Caco-2 (cell line): ENCODE measurements at places on chromosomes 2 and 18. TPM values are rescaled to one million over a fixed set of nuclear protein-coding genes. Genes with fewer than 3 reads are reported as not detected.

ALKAL2 gene
- not detected in 2 replicates for total RNA-seq

ELOA2 gene
- total RNA-seq: not detected in 2 replicates

KIF5C gene
- total RNA-seq: 1.1 and 1.5 TPM in 2 replicates

KATNAL2 gene
- total RNA-seq: not detected in 2 replicates

PTPRN gene
- total RNA-seq: not detected in 2 replicates

PMAIP1 gene
- total RNA-seq: 2.3 and 2.4 TPM in 2 replicates

ASB18 gene
- not detected in 2 replicates for total RNA-seq

SCN3A gene
- total RNA-seq: not detected in 2 replicates

CAVIN2 gene
- total RNA-seq: not detected in 2 replicates

STAT4 gene
- total RNA-seq: 0.19 and 0.48 TPM in 2 replicates

ERICH2 gene
- 3.1 and 3.3 TPM in 2 replicates for total RNA-seq

SATB2 gene
- total RNA-seq: 1.1 and 1.2 TPM in 2 replicates

MYO5B gene
- 28.3 and 28.6 TPM in 2 replicates for total RNA-seq

GRCh38 chr2:241563031-241563507 lies 4.5 kb downstream of the BOK start:
- DNase-seq: no peak

GRCh38 chr2:208674919-208675318 lies 268.3 kb downstream of the PTH2R start:
- no peak for DNase-seq

GRCh38 chr2:5546181-5546580 lies 146.0 kb upstream of the SOX11 start:
- no peak for DNase-seq

- DNase-seq: no peak
These were observed 182.3 kb downstream of the FAM210A start for GRCh38 chr18:13543811-13544732.

GRCh38 chr2:177399376-177399775 lies 6.8 kb downstream of the AGPS start:
- no peak for DNase-seq

GRCh38 chr18:28108254-28108653 lies 68.7 kb downstream of the CDH2 start:
- no peak for DNase-seq

DNA sequence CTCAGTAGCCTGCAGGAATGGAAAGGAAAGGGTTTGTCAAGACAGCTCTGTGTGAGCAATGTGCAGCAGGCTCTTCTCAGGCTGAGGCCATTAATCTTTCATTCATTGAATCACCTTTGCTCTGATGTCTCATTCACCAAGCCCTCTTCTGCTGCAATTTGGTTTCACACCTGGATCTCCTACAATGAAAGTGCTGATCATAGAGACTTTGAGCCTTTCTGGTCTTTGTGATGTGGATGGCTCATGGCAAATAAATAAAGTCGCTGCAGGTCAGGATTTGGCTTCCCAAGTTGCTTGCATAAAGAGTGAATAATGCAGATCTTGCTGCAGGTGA lies 95.8 kb upstream of the SPRED2 start:
- DNase-seq: no peak

- no peak for DNase-seq
These were observed 86.9 kb downstream of the RDH14 start for GRCh38 chr2:18473241-18474181.

DNA sequence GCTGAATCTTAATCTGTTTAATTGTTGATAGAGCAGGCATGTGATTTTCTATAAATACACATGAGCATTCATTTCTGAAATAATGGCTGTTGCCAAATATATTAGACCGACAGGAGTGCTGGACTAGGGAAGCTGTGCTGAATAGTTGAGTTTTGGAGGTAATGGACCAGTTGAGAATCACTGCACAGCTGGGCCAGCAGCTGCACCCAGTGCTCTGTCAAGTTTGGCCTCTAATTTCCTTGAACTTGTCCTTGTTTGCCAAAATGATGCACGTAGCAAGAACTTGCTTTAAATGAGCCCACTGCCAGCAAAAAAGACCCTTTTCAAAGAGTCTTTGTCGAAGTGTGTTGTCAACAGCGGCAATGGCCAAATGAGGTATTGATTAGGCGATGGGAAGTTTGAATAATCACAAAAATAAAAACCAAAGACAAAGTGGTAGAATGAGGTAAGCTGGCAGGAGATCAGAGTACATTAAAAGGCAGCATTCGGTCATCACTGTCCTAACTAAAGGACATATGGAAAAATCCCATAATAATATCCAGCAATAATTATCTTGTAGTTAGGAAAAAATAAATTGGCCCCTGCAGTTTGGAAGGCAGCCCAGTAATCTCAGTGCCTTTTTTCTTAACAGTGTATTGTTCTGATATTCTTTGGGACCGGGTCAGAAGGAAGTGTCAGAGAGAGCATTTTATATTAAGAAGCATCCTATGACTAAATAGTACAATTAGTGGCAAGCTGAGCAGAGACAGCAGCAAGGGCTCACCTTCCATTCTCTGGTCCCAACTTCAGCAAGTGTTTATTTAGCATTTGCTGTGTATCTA lies 126.2 kb downstream of the RAPGEF4 start:
- no peak for DNase-seq

- DNase-seq: no peak
These were observed 47.4 kb downstream of the GYPC start for GRCh38 chr2:126703311-126703710.

DNA sequence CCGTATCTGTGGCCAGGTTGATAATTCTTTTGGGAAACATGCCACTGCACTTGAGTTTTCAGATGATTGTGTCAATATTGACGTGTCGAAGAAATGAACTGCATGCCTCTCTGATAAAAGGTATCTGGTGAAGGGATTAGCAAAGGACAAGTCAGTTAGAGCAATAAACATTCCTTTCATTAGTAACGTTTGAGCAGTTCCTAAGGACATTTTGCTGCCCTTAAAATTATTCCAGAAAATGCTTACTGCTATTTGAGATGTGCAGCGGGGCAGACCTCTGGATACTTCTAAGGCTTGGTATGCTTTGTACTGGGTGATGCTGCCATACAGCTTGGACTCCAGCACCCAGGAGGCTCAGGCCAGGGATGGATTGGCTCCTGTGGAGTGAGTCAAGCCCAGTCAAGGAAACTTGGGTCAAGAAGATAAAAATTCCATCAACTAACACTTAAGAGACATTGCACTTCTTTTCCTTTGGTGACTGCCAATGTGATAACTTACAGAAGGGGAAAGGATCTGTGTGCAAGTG lies 166.7 kb downstream of the FHOD3 start:
- peak; percentile 19 for DNase-seq

- DNase-seq: no peak
These were observed 18.6 kb downstream of the HIBCH start for GRCh38 chr2:190301032-190301431.

GRCh38 chr2:113232123-113232522 lies 46.6 kb downstream of the PAX8 start:
- no peak for DNase-seq

DNA sequence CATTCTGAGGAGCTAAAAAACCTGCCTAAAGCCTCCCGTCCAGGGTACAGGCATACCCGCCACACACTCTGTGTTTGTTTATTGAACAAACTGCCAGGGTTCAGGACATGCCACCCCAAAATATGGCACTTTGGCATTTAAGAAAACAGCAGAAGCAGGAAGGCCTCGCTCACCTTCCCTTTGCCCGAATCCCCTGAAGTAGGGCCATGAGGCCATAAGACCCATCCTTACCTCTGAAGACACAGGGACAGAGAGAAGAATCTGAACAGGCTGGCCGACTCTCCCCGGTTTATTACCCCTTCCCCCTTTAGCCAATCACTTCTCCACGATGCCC lies 1.7 kb upstream of the NEURL3 start:
- no peak for DNase-seq

DNA sequence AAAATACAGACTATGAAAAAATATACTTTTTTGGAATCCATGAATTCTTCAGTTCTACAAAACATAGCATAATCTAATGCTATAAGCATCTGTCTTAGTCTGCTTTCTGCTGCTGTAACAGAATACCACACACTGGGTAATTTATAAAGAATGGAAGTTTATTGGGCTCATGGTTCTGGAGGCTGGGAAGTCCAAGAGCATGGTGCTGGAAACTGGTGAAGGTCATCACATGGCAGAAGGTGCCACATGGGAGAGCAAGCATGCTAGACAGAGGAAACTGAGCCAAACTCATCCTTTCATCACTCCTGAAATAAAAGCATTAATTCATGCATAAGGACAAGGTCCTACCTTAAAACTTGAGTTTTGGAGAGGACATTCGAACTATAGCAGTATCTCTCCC lies 26.6 kb upstream of the NOSTRIN start:
- DNase-seq: no peak

DNA sequence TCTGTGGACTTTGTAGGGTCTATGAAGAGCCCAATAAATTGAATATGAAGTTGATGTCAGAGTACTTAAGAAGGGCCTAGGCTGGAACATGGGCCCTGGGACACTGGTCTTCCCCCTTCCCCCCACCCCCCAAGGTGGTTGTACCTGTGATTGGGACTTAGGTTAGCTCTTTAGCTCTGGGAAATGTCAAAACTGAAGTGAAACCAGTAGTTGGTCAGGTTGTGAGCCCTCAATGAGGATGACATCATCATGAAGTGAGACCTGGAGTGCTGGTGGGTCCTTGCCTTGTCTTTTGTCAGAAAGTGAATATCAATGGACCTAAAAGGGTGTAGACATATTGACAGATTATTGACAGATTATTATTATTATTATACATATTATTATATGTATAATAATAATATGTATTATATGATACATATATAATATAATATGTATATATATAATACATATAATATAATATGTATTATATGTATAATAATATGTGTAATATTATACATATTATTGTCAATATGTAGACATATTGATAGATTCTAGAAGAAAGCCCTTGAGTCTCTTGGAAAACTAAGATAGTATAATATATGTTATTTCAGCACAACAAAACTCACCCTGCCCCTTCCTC lies 5.4 kb downstream of the MARS2 start:
- no peak for DNase-seq

DNA sequence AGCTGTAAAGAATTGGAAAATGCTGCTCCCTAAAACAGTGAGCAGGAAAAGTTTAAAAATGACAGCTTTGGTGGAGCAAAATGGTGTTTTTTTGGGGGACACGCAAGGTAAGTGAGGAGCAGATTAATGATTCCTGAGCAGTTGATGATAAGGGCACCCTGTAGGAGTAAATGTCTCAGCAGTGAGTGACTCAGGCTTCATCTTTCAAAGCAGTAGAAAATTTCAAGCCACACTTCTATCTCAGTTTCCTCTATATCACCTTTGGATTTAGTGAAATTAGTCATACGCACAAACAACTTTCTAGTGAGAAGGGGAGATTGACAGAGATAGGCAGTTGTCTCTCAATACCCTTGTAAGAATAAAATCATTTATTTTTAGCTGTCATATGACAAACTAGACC lies 709.0 kb upstream of the FAM98A start:
- DNase-seq: no peak

DNA sequence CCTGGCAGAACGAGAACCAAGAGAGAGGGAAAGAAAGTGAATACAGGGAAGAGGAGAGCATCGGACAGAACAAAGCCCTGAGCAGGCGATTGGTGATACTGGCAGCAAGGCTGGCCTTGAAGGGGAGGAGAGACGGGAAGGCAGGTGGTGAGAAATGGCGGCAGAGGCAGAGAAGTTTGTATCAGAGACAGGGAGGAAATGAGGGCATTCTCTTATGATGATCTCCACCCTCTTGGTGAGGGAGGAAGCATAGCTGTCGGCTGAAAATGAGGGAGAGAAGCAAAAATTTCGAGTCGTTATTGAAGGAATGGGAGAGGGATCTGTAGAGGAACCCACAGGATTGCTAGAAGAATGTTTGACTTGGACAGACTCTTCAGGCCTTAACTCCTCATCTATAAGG lies 80.6 kb downstream of the CLIP4 start:
- no peak for DNase-seq

DNA sequence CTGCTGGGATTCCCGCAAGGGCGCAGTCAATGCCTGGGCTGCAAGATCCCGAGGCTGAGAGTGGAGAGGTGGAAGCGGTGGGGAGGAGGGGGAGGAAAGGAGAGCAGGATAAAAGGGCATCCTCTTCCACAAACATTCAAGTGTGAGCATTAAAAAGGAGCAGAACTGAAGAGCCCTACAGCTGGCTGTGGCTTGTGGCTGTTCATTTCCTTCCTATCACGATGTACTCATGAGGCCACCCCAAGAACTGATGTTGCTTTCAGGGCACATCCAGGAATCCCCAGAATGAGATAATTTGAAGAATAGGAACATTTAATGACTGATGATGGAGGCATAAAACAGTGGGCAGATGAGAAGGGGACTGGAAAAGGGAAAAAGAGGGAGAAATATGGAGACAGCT lies 230.8 kb upstream of the SMIM21 start:
- DNase-seq: no peak

DNA sequence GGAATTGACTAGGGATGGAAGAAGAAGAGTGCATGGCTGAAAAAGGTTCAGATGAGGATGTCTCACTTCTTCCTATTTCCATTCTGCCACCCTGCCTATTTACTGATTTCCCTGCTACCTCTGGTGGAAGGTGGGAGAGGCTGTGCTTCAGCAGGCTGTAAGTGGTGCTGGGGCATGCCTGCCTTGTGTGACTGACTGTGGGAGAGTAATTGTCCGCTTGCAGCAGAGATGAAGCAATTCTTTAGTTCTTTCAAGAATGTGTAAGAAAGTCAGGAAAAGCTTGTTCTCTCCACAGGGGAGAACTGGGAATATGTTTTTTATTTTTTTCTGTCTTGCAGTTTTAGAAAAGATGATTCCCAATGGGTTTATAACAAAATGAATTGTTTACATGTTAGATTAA lies 72.5 kb upstream of the NYAP2 start:
- no peak for DNase-seq

DNA sequence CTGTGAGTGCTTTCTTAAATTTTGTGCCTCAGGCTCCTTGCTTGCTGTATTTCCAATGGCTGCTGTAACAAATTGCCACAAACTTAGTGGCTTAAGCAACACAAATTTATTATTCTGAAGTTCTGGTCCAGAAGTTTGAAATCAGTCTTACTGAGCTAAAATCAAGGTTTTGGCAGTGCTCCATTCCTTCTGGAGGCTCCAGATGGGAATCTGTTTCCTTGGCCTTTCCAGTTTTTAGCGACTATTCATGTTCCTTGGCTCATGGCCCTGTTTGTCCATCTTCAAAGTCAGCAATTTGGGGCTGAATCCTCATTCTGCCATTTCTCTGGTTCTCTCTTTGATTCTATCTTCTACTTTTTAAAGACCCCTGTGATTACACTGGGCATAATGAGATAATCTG lies 31.8 kb downstream of the STRADB start:
- DNase-seq: no peak

- DNase-seq: no peak
These were observed 6.5 kb downstream of the KCNG2 start for GRCh38 chr18:79804130-79804787.

- no peak for DNase-seq
These were observed 71.9 kb downstream of the CHRNA1 start for GRCh38 chr2:174692256-174692919.

GRCh38 chr18:28269750-28270149 lies 92.8 kb upstream of the CDH2 start:
- DNase-seq: no peak

DNA sequence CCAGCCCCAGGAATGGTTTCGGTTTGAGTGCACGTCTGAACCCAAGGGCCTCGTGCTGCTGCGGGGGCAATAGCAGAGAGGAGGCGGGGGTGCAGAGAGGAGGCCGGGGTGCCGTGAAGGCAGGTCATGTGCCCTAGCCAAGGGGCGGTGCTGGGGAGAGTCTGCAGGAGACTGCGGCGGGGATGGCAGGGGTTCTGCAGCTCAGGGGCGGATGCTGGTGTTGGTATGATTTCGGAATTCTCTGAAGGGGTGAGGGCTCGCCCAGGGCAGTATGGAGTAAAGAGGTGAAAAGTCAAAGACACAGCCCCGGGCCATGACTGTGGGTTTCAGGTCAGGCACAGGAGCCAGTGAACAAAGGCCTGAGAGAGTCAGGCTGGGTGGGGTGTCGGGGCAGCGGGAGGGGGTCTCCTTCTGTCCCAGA lies 186.5 kb upstream of the HDAC4 start:
- DNase-seq: no peak
